Hippocampal formation (tissue), 2 donors: ENCODE measurements at places on chromosomes 12 and 14.

DNA sequence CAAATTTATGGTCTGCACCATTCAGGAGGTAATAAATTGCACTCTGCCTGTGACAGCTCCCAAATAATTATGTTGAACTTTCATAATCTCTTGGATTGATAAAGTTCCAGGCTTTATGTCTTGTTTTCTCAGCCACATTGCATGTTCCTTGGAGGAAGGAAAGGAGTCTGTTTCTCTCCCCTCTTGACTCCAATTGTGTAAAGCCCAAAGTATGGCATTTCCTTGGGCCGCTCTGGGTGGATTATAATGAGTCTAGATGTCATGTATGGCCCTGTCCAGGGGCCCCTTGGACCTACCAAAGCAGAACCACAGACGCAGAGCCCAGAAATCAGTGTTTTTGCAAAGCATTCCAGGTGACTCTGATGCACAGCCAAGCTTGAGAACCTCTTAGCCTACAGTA lies 160.8 kb downstream of the KSR2 start:
- no peak for DNase-seq

- DNase-seq: no peak
These were observed 8.4 kb downstream of the CCDC197 start for GRCh38 chr14:94005324-94006073.

GRCh38 chr12:87985069-87985675 lies 44.0 kb downstream of the C12orf50 start:
- DNase-seq: no peak

GRCh38 chr14:28577187-28577586 lies 189.4 kb upstream of the FOXG1 start:
- no peak for DNase-seq

DNA sequence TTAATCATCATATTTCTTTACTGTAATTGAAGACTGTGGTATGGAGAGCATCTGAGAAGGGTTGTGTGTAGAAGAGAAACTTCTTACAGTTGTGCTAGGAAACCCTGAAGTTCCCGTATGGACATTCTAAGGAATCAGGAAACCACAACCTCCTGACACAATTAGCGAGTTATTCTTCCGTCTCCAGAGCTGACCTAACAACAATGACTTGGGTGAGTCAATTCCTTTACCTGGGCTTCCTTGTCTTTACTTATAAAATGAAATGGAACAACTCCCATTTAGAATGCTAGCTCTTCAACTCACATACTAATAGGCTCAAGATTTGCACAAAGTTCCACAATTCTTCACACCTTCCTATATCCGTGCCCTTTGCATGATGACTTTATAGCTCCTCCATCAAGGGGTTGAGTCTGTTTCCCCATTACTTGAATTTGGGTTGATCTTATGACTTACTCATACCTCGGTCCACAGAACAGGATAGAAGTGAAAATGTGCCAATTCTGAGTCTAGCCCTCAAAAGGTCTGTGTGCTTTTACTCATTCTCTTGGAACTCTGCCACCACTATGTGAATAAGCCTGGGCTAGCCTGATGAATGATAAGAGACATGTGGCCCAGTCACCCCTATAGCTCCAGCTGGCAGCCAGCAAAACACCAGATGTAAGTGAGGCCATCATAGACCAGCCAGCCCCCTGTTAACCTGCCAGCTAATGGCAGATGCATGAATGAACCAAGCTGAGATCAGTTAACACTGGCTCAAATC lies 459.4 kb downstream of the ETNK1 start:
- DNase-seq: no peak
